Naive thymus-derived CD4-positive, alpha-beta T cell (primary cell): ENCODE measurements at places on chromosomes 5 and 9. TPM values are rescaled to one million over a fixed set of nuclear protein-coding genes. Genes with fewer than 3 reads are reported as not detected.

DPYSL3 gene
- total RNA-seq: 0.08 TPM in 1 of 2 replicates, not detected in the other

DNA sequence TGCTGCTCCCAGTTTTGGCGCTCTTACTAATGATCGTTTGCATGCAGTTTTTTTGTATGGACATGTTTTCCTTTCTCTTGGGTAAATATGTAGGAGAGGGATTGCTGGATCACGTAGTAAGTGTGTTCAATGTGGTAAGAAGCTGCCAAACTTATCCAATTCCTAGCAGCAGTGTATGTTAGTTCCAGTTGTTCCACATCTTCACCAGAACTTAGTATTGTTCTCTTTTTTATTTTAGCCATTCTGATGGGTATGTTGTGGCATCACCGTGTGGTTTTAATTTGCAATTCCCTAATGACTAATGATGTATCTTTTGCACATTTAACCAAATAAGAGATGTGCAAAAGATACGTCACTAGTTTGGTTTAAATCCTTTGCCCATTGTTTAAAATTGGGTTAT is 65.9 kb downstream of the IPPK start:
- no peak for DNase-seq
- H3K4me3 ChIP-seq: no peak overlapping the region
- no peaks in the 10 kb centered on the region for H3K36me3 ChIP-seq
- H3K27ac ChIP-seq: no peak overlapping the region
- no peaks in the 10 kb centered on the region for H3K4me1 ChIP-seq

DNA sequence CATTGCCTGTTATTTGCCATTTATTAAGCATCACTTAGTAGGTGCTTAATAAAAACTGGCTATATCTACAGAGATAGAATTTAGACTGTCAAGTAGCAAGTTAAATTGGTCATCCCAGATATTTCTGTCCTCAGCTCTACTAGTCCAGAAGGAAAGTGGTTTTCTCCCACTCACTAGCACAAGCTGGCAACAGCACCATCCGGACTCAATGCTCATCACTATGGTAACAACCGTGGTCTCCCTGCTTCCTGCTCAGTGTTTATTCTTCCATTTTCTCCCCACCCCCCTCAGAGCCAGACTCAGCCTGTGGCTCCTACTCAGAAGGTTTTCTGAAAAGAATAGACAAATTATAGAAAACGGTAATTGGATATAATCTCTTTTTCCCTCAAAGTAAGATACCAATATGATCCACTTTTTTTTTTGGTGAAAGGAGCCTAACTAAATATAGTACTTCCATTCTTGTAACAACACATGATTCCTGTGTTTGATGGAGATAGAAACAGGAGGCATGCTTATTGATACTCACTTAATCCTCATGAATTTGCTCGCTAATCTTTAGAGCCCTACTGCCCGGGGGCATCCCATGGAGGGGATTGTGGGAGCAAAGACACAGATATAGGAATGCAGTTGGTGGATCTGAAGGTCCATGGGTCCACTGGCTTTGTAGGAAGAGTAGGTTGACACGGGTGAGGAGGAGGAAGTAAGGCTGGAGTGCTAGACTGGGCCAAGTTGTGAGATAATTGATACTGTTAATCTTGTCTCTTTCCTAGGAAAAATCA is 191.4 kb downstream of the MAN2A1 start:
- no peaks in the 10 kb centered on the region for H3K36me3 ChIP-seq
- H3K27ac ChIP-seq: no peak overlapping the region
- peak; percentile 19 for DNase-seq
- peaks cover 20% of the 10 kb centered on the region for H3K4me1 ChIP-seq
- no peaks in the 10 kb centered on the region for H3K27me3 ChIP-seq

- no peak overlapping the region for H3K4me3 ChIP-seq
- DNase-seq: no peak
- no peak overlapping the region for H3K27ac ChIP-seq
- H3K27me3 ChIP-seq: no peaks in the 10 kb centered on the region
These were observed 5.5 kb downstream of the PHF24 start for GRCh38 chr9:34963552-34963951.

DNA sequence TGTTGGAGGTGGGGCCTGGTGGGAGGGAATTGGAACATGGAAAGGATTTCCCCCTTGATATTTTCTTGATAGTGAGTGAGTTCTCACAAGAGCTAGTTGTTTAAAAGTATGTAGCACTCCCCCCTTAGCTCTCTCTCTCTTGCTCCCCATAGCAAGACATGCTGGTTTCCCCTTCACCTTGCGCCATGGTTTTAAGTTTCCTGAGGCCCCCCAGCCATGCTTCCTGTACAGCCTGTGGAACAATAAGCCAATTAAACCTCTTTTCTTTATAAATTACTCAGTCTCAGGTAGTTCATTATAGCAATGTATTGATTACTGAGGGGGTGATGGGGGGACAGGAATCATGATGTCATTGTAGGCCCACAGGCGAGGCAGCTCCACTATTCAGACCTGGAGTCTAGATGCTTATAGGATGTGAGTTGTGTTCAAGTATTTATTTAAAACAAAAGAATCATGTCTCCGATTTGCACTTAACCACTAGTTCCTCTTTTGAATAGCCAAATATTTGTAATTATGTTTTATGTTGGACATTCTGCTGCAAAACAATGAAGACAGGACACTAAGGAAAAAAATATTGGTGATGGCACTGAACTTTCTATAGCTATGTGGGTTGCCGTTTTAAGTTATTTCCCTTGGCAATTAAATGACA is 156.6 kb downstream of the TMEM38B start:
- no peaks in the 10 kb centered on the region for H3K4me1 ChIP-seq
- H3K4me3 ChIP-seq: no peak overlapping the region
- H3K27me3 ChIP-seq: no peaks in the 10 kb centered on the region
- no peak overlapping the region for H3K27ac ChIP-seq
- no peak for DNase-seq

- no peaks in the 10 kb centered on the region for H3K27me3 ChIP-seq
- H3K4me1 ChIP-seq: no peaks in the 10 kb centered on the region
- no peak overlapping the region for H3K27ac ChIP-seq
- DNase-seq: no peak
- H3K36me3 ChIP-seq: no peaks in the 10 kb centered on the region
- H3K4me3 ChIP-seq: no peak overlapping the region
These were observed 56.8 kb downstream of the PRELID2 start for GRCh38 chr5:145778144-145778900.

DNA sequence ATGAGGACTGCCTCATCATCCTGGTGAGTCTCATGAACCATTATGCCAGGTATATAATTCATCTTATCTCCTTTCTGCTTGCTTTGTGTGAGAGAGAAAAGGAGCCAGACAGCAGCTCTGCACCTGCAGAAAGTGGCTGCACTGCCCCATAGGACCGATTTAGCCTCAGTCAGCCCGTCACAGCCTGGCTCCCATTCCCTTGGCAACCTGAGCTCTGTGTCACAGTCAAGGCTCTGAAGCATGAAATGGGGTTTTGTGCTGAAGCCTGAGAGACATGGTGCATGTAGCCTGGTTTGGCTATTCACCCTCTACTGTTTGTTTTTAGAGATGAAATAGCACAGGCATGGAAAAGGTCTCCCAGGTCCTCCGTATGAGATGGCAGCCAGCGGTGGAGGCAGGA is 198.3 kb downstream of the KCTD16 start:
- H3K27me3 ChIP-seq: no peaks in the 10 kb centered on the region
- no peaks in the 10 kb centered on the region for H3K36me3 ChIP-seq
- no peak overlapping the region for H3K27ac ChIP-seq
- H3K4me3 ChIP-seq: no peak overlapping the region

GRCh38 chr5:17217493-17218352 is at the start of gene BASP1:
Gene BASP1 (plus strand): TSS chr5:17217631. CDS start chr5:17275217, 57,586 bp downstream.
- no peaks in the 10 kb centered on the region for H3K4me1 ChIP-seq
- DNase-seq: peak; percentile 23
- peak within 1 kb of the TSS; percentile 27 for H3K4me3 ChIP-seq
- H3K36me3 ChIP-seq: no peaks in the 10 kb centered on the region
- no peaks in the 10 kb centered on the region for H3K27me3 ChIP-seq

DNA sequence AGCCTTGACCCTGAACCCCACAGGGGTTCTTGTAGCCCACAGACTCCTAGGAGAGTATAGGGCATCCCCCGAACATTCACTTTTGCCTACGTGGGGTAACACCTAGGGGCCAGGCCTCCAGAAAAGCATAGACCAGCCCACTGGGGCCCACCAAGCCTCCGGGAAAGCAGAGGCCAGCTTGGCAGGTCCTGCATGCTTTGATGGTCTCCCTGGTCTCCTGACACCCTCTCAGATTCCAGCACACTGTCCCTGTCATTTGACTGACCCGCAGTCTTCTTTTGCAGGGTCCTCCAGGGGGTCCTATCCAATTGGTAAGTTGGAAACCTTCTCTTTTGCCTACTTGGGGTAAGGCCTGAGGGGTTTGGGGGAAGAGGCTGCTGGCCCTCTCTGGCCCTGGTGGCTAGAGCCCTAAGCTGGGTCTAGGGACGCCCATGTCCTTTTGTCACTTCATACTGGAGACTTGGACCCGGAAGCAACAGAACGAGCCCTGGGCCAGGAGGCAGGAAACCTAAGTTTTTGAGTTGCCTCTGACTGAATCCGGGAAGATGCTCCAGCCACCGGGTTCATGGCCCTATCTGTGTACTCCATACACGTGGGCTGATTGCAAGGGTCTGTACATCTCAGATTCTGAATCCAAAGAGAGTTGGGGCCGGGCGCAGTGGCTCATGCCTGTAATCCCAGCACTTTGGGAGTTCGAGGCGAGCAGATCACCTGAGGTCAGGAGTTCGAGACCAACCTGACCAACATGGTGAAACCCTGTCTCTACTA is 20.9 kb upstream of the ORM1 start:
- H3K27me3 ChIP-seq: no peaks in the 10 kb centered on the region
- no peak for DNase-seq
- H3K4me1 ChIP-seq: no peaks in the 10 kb centered on the region
- no peaks in the 10 kb centered on the region for H3K36me3 ChIP-seq
- no peak overlapping the region for H3K27ac ChIP-seq
- H3K4me3 ChIP-seq: no peak overlapping the region

MLANA gene
- total RNA-seq: not detected

CDH9 gene
- not detected in 2 replicates for total RNA-seq

- DNase-seq: no peak
- H3K36me3 ChIP-seq: no peaks in the 10 kb centered on the region
- H3K27ac ChIP-seq: no peak overlapping the region
- no peaks in the 10 kb centered on the region for H3K27me3 ChIP-seq
- H3K4me3 ChIP-seq: no peak overlapping the region
These were observed 105.7 kb upstream of the KLF9 start for GRCh38 chr9:70519912-70520724.

PITX1 gene
- total RNA-seq: not detected

DNA sequence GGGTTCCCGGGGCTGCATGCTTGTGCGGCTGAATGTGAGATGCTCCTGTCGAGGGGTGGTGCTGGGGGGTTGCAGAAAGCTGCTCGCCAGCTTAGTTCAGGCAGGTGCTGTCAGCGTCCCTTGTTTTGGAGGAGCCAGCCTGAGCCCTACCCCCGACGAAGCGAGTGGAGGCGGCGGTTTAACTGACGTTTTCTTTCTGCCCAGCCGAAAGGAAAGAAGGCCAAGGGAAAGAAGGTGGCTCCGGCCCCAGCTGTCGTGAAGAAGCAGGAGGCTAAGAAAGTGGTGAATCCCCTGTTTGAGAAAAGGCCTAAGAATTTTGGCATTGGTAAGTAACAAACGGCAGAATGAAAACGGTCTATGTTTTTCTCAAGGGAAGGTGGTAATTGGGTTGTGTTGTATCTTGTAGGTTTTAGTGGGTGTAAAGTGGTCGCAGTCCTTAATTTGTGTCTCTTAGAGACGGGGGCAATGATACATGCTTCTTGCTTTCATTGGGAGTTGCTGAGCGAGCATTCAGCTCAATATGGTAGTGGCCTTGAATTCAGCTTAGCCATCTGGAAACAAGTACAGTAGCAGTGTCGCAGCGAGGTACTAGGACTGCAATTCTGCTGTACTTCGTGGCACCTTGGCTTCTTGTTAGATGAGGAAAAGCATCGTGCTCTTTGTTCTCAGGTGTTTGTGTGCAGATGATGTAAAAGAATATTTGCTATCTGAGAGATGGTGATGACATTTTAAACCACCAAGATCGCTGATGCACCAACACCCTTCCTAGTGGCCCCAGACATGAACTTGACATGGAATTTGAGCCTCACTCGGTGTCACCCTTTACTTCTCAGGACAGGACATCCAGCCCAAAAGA is 928 bp downstream of the RPL7A start:
- H3K36me3 ChIP-seq: peaks cover 80% of the 10 kb centered on the region
- peak overlapping the region; percentile 93 for H3K4me3 ChIP-seq
- DNase-seq: no peak
- H3K4me1 ChIP-seq: peaks cover 19% of the 10 kb centered on the region
- H3K27ac ChIP-seq: peak overlapping the region; percentile 98
- H3K27me3 ChIP-seq: no peaks in the 10 kb centered on the region

DNA sequence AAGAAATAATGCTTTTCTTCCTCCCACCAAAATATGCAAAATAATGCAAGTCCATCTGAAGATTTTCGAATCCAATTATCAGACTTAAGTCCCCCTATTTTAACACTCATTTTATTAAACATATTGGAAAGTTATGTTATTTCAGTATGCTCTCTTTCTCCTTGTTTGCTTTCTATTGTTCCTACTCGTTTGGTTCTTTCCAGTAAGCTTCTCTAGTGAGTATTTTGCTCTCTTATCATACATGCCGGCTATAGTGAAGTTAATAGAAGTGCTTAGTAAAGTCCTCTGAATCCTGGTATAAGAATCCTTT is 517 bp downstream of the ALDH1A1 start:
- no peak for DNase-seq
- no peak overlapping the region for H3K27ac ChIP-seq
- H3K4me1 ChIP-seq: peaks cover 6% of the 10 kb centered on the region
- H3K27me3 ChIP-seq: peaks cover 3% of the 10 kb centered on the region
- H3K36me3 ChIP-seq: no peaks in the 10 kb centered on the region

CCDC192 gene
- total RNA-seq: not detected

DNA sequence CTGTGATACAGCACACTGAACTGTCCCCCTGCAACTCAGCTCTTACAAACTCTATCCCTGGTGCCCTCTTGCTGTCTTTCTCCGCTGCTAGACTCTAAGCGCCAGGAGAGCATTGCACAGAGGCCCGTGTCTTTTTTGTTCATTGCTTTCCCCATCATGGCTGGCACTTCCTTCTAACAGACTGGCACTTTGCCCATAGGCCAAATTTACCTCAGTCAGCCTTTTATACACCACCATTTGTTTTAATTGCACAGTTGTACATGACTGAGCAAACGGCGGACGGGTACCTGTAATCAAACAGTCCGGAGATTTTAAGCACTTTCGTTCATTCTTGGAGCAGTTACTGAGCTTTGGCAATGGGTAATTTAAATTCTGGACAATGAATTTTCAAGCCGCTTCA is 102.2 kb upstream of the CLINT1 start:
- no peak overlapping the region for H3K4me3 ChIP-seq
- H3K27me3 ChIP-seq: no peaks in the 10 kb centered on the region
- no peaks in the 10 kb centered on the region for H3K4me1 ChIP-seq

MCC gene
- 0.81 TPM for total RNA-seq

DNA sequence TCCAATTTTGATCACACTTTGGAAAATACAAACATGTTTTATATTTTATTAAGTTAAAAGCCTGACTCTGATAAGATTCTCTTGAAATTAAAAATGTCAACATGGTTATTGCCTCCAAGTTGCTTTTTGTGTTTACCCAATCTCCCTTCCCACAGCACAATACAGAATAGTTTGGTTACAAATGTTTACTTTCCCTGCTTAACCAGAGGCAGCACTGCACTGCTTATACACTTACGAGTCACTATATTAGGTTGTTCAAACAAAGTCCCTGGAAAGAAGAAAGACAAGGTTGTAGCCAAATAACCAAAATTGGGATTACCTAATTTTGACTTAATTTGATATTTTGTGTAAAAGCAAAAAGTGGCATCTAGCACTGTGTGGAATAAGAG is 25.9 kb downstream of the SRFBP1 start:
- H3K4me3 ChIP-seq: no peak overlapping the region
- no peaks in the 10 kb centered on the region for H3K36me3 ChIP-seq
- H3K27ac ChIP-seq: no peak overlapping the region
- no peaks in the 10 kb centered on the region for H3K4me1 ChIP-seq
